ENCODE measurements at places on chromosomes 2 and 18.

DNA sequence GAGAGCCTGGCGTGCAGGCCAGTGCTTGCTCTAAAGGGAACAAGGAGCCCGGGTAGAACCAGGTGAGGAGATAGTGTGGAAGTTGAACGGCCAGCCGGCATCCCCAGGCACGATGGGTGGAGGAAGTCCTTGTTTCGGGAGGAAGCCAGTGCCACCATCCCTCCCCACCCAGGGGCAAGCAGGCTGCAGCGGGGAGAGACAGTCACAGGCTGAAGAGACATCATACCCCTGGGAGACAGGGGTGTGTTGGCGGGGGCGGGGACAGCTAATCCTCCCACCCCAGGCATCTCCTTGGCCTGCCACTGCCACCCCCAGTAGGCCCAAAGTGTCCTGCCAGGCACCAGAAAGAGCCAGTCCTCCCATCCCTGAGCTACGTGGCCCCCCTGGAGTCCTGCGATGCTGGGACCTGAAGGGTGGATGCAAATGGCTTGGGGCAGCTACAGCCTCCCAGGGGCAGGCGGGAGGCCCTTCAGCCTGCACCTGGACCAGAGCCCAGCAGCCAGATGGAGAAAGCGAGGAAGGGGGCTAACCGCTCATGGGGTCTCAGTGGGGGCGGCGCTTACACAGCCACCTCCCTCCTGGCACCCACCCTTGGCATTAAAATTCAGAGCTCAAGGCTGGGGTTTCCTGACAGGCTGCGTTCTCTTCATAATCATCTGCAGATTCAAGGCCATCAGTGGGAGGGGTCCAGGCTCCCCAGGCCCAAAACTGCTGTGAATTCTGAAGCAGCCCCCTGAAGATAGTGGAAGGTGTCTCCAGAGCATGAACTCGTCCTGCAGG lies 14.8 kb upstream of the GPR55 start:
- no peak for DNase-seq

GRCh38 chr18:3457261-3457724 lies 7.3 kb downstream of the TGIF1 start:
- DNase-seq: no peak

GRCh38 chr18:9763157-9763556 lies 55.1 kb downstream of the RAB31 start:
- DNase-seq: no peak

DNA sequence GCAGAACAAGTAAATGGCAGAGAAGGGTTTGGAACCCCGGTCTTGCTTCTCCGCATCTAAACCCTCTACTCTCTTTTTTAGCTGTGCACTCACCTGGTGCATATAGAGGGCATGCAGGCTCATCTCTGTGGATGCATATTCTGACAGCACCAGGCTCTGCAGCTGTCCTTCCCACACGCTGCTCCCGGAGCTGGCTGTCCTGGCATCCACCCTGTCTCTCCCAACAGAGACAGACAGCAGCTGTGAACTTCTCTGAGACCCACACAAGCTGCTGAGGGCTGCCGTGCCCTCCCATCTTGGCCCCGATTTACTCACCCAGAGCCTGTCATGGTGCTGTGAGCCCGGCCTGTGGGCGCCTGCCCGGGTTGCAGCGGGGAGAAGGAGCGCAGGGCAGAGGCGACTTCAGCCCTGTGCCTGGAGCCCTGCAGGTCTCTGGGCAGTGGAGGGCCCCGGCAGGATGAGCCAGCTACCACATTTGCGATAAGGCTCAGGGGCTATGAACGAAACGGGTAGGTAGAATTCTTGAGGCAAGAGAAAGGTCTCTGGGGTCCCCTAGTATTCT lies 3.3 kb upstream of the ABCB6 start:
- DNase-seq: no peak

DNA sequence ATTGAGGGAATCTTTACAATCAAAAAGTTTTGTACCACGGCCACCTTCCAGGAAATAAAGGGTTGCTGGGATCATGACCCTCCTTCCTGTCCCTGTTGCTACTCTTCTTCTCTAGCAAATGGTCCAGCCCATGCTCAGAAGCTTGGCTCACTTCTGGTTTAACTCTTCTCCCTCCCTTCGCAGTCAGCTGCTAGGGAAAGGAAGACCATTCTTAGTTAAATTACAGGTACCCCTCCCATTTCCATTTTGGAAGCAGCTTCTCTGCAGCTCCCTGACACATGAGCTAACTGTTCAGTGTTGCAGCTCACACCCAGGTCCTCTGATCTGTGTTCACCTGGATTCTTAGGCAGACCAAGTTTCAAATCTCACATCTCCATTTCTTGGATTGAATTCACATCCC lies 100.3 kb downstream of the DOCK10 start:
- DNase-seq: no peak

DNA sequence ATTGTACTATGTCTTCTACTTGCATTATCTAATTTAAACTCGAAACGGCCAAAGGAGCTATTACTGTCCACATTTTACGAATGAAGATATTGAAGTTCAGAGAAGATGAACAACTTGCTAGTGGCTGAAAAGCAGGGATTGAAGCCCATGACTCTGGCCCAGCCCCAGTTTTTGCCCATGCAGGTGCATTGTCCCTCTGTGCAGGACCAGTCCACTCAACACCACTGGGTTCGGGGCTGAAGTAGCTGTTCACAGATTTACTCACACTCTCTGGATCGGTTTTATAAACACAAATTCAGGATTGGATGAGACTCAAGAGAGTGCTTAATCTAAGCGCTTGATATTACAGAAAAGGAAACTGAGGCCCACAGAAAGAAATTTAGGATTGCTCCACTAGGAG lies 1.4 kb upstream of the IHH start:
- DNase-seq: no peak

GRCh38 chr2:230941202-230942180 lies 16.4 kb upstream of the GPR55 start:
- no peak for DNase-seq

DNA sequence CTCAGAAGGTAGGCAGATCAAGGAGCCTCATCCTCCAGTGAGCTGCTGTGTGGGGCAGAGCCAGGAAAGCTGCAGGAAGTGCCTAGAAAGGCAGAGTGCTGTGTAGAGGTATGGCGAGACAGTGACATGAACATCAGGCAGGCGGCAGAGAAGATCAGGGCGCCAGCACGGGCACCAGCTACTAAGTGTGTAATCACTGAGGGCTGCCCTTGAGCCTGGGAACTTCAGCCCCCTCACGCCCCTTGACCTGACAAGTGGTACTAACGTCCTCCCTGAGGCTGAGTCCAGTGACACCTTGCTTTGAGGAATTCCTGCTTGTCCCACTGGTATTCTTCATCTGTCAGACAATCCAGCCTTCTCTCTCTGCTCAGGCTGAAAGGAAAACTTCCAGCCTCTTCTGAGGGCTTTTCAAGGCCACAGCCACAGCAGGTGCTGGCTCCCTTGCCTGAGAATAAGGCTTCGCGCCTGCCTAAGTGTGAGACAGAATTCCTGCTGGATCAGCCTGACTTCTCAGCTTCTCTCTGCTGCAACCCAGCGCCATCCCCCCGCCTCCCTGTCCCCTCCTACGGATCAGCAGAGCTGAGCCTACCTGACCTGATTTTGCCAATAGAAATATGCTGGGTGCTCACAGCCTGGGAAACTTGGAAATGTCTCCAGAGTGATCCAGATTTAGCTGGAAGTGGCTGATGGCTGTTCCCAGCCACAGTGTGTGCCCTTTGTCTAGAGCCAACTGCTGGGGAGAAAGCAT lies 148.0 kb downstream of the SMAD7 start:
- DNase-seq: no peak

DNA sequence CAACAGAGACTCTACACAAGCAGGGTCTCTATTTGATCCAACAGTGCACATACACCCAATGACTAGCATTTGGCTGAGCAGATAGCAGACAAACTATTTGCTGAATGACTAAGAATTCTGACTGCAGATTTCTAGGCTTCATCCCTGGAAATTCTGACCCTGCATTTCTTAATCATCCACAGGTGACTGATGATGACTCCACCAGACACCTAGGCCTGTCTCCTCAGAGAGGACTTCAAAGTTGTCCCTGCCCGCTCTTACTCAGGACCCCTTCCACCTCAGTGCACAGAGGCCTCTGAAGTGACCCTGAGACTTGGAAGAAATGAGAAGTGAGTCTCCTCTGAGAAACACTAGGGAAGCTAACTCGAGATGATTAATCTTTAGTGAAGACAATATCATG lies 51.3 kb downstream of the SEPTIN10 start:
- no peak for DNase-seq

DNA sequence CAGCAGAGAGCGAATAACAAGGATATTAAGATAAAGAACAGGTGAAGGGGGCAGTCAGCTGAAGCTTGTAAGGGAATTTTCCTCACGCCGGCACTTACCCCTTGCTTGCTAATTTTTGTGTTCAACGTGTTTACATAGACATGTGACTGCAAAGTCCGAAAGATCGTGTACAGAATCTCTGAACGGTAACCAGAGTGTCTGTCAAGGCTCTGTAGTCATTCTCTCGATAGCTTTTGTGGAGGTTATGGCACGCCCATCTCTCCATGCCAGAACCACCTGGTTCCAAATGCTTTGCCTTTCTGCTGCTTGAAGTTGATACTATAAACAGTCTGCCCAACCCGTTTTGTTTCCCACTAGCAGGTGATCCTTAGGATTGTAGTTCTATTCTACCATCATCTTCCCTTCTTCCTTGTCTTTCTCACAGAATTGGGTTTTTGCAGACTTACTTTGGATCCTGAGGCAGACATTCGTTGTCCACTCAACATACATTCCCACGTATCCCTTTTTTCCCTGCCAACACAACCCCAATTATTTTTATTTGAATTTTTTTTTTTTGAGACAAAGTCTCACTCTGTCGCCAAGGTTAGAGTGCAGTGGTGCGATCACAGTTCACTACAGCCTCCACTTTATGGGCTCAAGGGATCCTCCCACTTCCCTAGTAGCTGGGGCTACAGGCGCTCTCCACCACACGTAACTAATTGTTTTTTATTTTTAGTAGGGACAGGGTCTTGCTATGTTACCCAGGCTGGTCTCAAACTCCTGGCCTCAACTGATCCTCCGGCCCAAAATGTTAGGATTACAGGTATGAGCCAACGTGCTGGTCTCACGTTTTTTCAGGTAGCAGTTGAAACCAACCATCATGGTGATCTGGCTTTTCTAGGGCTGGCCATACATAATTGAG lies 1.3 kb upstream of the USP34 start:
- peak; percentile 30 for DNase-seq

GRCh38 chr18:50848061-50848551 lies 28.3 kb upstream of the MRO start:
- no peak for DNase-seq

DNA sequence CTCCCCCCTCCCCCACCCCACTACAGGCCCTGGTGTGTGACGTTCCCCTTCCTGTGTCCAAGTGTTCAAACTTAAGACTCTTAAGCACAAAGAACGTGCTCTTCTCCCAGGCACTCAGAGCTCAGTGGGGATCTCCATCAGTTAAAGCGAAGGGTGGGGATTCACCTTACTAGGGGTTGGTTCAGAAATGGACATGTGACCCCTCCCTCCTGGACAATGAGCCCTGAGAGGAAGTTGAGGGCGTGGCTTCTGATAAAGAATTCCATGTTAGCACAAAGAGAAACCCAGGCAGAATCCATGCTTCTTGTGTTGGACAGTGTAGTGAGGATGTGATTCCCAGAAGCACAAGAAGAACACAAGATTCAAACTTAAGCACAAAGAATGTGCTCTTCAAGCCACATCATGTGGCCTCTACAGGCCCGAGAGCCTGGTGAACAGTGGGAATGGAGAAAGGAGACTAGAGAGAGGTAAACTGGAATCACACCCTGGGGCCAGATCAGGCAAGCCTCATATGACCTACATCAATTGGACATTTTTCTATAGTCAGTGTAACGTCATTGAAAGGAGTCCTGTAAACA lies 78.1 kb upstream of the TTC39C start:
- no peak for DNase-seq

- DNase-seq: no peak
Measured at GRCh38 chr2:8219631-8220355, 462.1 kb upstream of the ID2 start.

DNA sequence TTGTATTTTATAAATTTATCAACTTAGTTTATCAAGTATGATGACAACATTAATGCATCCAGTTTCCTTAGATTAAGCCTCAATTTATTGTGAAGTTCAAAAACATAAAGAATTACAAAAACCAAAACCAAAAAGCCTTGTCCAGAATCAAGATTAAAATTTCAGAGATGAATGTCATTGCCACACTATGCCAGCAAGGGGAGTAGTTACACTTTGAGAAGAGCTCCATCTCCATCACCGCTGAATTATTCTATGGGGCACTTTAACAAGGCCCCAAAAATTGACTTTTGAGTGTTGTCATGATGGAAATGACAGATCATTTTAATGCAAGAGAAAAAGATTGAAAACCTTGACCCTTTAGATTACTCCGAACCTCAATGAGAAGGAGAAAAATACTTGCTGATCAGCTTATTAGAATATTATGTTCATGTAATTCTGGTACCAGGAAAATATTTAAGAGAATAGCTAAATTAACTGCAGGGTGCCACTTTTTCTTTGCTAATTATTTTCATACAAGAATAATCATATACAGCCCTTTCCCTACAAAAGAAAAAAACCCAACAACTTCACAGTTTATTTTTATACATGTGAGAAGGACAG lies 152.5 kb upstream of the AQP4 start:
- no peak for DNase-seq

GRCh38 chr2:120229341-120229740 lies 6.1 kb upstream of the TMEM185B start:
- DNase-seq: no peak

- peak; percentile 22 for DNase-seq
Measured at GRCh38 chr2:238139196-238140039, 950 bp downstream of the KLHL30 start.

DNA sequence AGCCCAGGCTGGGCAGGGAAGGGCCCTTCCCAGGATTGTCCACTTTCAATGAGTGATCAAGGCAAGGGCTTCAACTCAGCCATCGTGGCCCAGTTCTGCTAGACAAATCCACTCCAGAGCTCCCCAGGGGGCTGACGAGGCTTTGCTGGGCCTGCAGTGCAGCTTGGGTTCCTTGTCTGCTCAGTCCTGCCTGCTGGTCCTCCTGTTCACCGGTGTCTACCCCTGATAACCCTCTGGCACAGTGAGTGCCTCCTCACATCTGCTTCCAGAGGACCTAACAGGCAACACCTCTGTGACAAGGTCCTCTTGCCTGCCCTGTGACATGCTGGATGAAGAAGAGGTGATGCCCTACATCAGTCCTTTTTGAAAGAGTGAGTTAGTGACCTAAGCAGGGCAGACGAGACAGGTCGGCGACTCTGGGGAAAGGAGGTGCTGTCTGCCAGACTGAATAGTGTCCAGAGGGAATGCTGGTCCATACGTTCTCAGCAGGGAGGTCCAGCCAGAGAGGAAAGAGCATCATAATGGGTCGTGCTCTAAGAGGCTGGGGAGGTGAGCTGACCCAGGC lies 20.9 kb upstream of the KCNF1 start:
- DNase-seq: no peak

DNA sequence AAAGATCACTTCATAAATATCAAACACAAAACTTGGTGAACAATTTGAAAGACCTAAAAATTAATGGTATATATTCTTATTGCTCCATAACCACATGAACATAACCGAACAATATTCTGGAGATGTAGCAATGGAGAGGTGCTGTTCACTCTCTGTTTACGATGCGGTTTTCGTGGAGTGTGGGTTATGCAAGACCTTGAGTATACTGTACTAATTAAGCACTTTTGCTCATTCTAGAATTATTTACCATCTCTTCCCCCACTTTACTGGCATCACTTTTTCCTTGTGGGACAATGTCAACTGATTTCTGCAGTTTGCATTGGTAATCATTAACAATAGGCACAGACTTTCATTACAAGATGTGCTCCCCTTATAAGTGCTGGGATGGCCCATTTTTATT lies 97.6 kb downstream of the RAPH1 start:
- DNase-seq: no peak

GRCh38 chr2:176242276-176242675 lies 27.0 kb upstream of the MTX2 start:
- DNase-seq: no peak
